Activated naive CD8-positive, alpha-beta T cell treated with anti-CD3 and anti-CD28 coated beads, Interleukin-2, amount 10 ng/mL, durations not matched to agents 7 days and 5 days (primary cell): ENCODE measurements at places on chromosomes 6 and 20. TPM values are rescaled to one million over a fixed set of nuclear protein-coding genes. Genes with fewer than 3 reads are reported as not detected.

ZNF311 gene
- total RNA-seq = 0.47 TPM

DNA sequence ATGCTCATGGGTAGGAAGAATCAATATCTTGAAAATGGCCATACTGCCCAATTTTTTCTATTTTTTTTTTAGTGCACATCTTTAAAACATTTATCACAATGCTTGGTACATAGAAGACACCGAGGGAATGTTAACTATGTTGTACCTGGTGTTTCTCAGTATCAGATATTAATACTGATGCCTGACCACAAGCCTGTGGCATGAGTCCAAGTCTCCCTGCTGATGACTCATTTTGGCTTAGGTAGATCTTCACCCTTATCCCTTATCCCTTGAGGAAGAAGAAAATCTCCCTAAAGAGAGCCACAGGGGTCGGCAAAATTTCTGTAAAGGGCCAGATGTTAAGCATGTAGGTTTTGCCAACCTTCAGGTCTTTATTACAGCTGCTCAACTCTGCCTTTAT lies 14.5 kb downstream of the CD109 start:
- peaks cover 8% of the 10 kb centered on the region for H3K4me1 ChIP-seq
- H3K27ac ChIP-seq = no peak overlapping the region
- no peak for DNase-seq
- H3K27me3 ChIP-seq = peaks cover 4% of the 10 kb centered on the region
- no peak overlapping the region for H3K4me3 ChIP-seq
- H3K36me3 ChIP-seq = peaks cover 3% of the 10 kb centered on the region

GRCh38 chr6:147447835-147448611 lies 60.5 kb upstream of the SAMD5 start:
- H3K4me3 ChIP-seq = no peak overlapping the region
- no peaks in the 10 kb centered on the region for H3K4me1 ChIP-seq
- no peaks in the 10 kb centered on the region for H3K36me3 ChIP-seq
- H3K27ac ChIP-seq = no peak overlapping the region
- DNase-seq = no peak

CRISP2 gene
- total RNA-seq = not detected

BFSP1 gene
- 0.36 TPM for total RNA-seq

- peaks cover 9% of the 10 kb centered on the region for H3K4me1 ChIP-seq
- H3K27ac ChIP-seq = no peak overlapping the region
- DNase-seq = no peak
Observed at GRCh38 chr6:20061952-20062351, 150.3 kb downstream of the MBOAT1 start.

- no peaks in the 10 kb centered on the region for H3K36me3 ChIP-seq
- DNase-seq = no peak
- peaks cover 25% of the 10 kb centered on the region for H3K4me1 ChIP-seq
- no peak overlapping the region for H3K4me3 ChIP-seq
- no peak overlapping the region for H3K27ac ChIP-seq
Observed at GRCh38 chr20:49808753-49809152, 3.9 kb upstream of the SLC9A8 start.

DNA sequence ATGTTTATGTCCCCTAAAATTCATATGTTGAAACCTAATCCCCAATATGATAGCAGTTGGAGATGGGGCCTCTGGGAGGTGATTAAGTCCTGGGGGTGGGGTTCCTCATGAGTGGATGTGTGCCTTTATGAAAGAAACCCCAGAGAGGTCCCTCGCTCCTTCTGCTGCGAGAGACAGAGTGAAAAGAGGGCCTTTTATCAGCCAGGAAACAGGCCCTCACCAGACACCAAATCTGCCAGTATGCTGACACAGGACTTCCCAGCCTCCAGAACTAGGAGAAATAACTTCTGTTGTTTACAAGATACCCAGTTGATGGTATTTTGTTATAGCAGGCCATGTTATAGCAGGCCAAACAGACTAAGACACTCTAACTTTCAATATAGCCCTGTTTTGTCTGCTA lies 100.9 kb upstream of the NFATC2 start:
- H3K27ac ChIP-seq = no peak overlapping the region
- no peaks in the 10 kb centered on the region for H3K4me1 ChIP-seq
- H3K4me3 ChIP-seq = no peak overlapping the region
- no peak for DNase-seq
- peaks cover 12% of the 10 kb centered on the region for H3K27me3 ChIP-seq
- H3K36me3 ChIP-seq = no peaks in the 10 kb centered on the region

- no peaks in the 10 kb centered on the region for H3K27me3 ChIP-seq
- peak overlapping the region; percentile 96 for H3K4me3 ChIP-seq
- peak overlapping the region; percentile 95 for H3K27ac ChIP-seq
- DNase-seq = no peak
- peaks cover 61% of the 10 kb centered on the region for H3K4me1 ChIP-seq
Observed at GRCh38 chr20:50113420-50114224, 672 bp upstream of the UBE2V1 start.

DNA sequence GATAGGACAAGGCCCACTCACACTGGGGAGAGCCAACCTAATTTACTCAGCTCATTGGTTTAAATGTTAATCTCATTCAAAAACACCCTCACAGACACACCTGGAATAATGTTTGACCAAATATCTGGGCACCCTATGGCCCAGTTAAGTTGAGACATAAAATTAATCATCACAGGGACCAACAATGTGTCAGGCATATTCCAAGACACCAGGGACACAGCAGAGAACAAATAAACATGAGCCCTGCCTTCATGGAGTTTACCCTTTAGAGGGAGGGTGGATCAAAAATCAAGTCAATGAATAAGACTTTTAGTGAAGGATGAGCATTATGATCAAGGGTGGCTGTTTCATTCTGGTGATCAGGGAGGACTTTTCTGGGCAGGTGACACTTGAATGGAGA lies 98.7 kb upstream of the CHD6 start:
- peaks cover 8% of the 10 kb centered on the region for H3K27me3 ChIP-seq
- H3K27ac ChIP-seq = no peak overlapping the region
- no peak overlapping the region for H3K4me3 ChIP-seq
- no peaks in the 10 kb centered on the region for H3K4me1 ChIP-seq

DNA sequence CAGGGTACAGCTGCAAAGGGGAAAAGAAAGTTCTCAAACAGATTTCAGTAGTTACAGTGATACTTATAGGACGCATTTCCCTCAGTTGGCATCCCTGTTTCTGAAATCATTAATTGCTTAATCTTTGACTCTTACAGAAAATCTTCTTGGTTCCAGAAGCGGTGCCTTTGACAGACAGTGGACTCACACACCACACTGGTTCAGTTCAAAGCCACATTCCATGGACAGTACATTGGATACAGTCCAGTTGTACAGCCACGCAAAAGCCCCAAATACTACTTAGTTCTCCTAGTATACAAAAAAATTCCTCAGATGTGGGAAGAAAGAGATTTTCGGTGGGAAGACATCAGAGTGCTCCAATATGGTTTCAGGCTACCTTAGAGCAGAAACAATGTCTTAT lies 460.4 kb downstream of the PRKN start:
- H3K4me3 ChIP-seq = no peak overlapping the region
- no peaks in the 10 kb centered on the region for H3K36me3 ChIP-seq
- H3K27me3 ChIP-seq = no peaks in the 10 kb centered on the region

GRCh38 chr6:134724771-134725340 lies 225.0 kb downstream of the ALDH8A1 start:
- no peak for DNase-seq
- H3K4me1 ChIP-seq = no peaks in the 10 kb centered on the region
- no peaks in the 10 kb centered on the region for H3K36me3 ChIP-seq
- no peak overlapping the region for H3K27ac ChIP-seq
- peaks cover 20% of the 10 kb centered on the region for H3K27me3 ChIP-seq
- no peak overlapping the region for H3K4me3 ChIP-seq

DNA sequence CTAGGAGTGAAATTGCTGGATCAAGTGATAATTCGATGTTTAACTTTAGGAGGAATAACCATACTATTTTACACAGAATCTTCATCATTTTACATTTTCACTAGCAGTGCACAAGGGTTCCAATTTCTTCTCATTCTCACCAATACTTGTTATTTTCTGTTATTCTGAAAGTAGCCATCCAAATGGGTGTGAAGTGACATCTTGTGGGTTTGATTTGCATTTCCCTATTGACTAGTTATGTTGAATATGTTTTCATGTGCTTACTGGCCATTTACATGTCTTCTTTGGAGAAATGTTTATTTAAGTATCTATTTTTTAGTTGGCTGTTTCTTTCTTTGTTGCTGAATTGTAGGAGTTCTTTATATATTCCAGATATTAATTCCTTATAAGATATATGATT lies 164.3 kb downstream of the CD109 start:
- no peak overlapping the region for H3K27ac ChIP-seq
- H3K36me3 ChIP-seq = no peaks in the 10 kb centered on the region
- peaks cover under 1% of the 10 kb centered on the region for H3K27me3 ChIP-seq
- no peak for DNase-seq
- no peak overlapping the region for H3K4me3 ChIP-seq

GRCh38 chr6:30769088-30769852 lies 24.9 kb upstream of the IER3 start:
- peak overlapping the region; percentile 93 for H3K27ac ChIP-seq
- H3K27me3 ChIP-seq = no peaks in the 10 kb centered on the region

DNA sequence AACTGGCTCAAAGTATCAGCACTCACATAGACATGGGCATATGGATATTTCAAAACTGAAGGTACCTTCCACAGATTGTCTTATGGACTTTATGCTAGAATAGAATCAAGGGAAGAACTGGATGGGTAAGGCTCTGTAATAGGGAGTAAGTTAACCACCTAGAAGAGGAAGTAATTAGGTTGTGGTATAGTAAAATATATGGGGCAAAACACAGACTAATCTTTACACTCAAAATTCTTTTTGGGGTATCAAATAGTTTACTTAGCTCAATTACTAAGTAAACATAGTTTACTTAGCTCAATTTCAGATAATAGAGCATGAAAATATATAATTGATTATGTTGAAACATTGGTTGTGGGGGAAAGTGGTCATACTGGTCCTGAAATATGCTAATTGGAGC lies 94.2 kb upstream of the ATXN1 start:
- H3K27me3 ChIP-seq = peaks cover 19% of the 10 kb centered on the region
- peaks cover 1% of the 10 kb centered on the region for H3K36me3 ChIP-seq
- H3K27ac ChIP-seq = no peak overlapping the region

GRCh38 chr20:49179368-49180277 lies 8.5 kb downstream of the STAU1 start:
- H3K27me3 ChIP-seq = no peaks in the 10 kb centered on the region
- H3K4me1 ChIP-seq = peaks cover 37% of the 10 kb centered on the region
- DNase-seq = no peak
- no peak overlapping the region for H3K4me3 ChIP-seq

MAVS gene
- total RNA-seq = 36.8 TPM

DNA sequence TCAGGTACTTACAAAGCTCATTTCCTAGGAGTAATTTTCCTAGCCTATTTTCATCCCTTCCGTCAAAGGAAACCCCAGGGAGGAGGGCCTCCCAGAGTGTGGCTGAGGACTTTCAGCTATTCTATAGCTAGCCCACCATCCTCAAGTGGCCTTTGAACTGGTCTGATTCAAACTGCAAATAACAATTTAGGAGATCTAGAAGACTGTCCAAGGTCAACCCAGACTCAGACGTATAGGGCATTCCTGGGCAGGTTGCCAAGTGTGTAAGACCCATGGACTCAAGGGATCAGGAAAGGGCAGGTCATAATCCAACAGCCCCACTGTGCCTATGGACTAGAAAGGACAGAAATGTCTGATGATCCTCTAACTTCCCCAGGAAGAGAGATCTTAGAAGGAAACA lies 2.1 kb upstream of the RRAGD start:
- H3K27me3 ChIP-seq = peaks cover 61% of the 10 kb centered on the region
- H3K4me1 ChIP-seq = peaks cover 16% of the 10 kb centered on the region
- no peak overlapping the region for H3K27ac ChIP-seq
- no peaks in the 10 kb centered on the region for H3K36me3 ChIP-seq
- no peak overlapping the region for H3K4me3 ChIP-seq

GJA10 gene
- not detected for total RNA-seq

- H3K27me3 ChIP-seq = no peaks in the 10 kb centered on the region
- no peaks in the 10 kb centered on the region for H3K36me3 ChIP-seq
- H3K4me1 ChIP-seq = peaks cover 6% of the 10 kb centered on the region
Observed at GRCh38 chr6:44735630-44735963, 348.1 kb downstream of the CDC5L start.

DNA sequence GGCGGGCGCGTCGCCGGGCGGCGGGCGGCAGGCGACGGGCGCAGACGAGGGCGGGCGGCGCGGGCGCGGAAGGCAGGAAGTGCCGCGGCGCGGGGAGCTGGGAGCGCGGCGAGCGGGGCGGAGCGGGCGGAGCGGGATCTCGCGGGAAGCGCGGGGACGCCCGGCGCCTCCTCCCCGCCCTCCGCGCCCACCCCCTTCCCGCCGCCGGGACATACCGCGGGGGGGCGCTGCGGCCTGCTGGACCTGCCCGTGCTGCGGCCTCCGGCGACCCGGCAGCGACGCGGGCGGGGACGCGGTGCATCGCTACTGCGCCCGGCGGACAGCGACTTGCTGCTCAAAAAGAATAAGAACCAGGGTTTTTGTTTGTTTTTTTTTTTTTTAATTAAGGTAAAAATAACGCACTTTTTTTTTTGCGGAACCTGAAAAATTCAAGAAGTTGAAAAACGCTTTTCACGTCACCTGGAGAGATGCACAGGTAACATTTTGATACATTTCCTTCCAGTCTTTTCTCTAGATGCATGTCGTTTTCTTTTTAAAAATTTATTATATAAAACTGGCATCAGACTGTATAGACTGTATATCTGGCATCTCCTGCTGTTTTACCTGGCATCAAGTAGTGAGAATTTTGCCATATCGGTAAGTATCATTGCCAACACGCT lies at the start of gene CENPB:
Gene CENPB (minus strand): TSS at position 76 of the 659 bp plus-strand sequence. CDS start 257 bp downstream, outside the sequence.
- H3K4me1 ChIP-seq = peaks cover 26% of the 10 kb centered on the region
- peak within 1 kb of the TSS; percentile 78 for H3K4me3 ChIP-seq
- DNase-seq = peak; percentile 99

GRCh38 chr6:137875058-137875520 lies 8.0 kb downstream of the TNFAIP3 start:
- peaks cover 51% of the 10 kb centered on the region for H3K36me3 ChIP-seq
- no peak overlapping the region for H3K4me3 ChIP-seq
- DNase-seq = no peak
- peaks cover 54% of the 10 kb centered on the region for H3K4me1 ChIP-seq

CRNKL1 gene
- total RNA-seq = 23.2 TPM

ULBP1 gene
- total RNA-seq = 0.91 TPM

- DNase-seq = no peak
- no peak overlapping the region for H3K27ac ChIP-seq
- peaks cover 14% of the 10 kb centered on the region for H3K4me1 ChIP-seq
- H3K4me3 ChIP-seq = no peak overlapping the region
Observed at GRCh38 chr20:44115762-44116644, 71.0 kb downstream of the JPH2 start.

UNC5CL gene
- total RNA-seq = 4.2 TPM

MDN1 gene
- 57.7 TPM for total RNA-seq

GRCh38 chr6:3849681-3850450 lies 693 bp downstream of the FAM50B start:
- H3K36me3 ChIP-seq = peaks cover 1% of the 10 kb centered on the region
- no peaks in the 10 kb centered on the region for H3K27me3 ChIP-seq
- H3K4me1 ChIP-seq = peaks cover 13% of the 10 kb centered on the region
- H3K4me3 ChIP-seq = peak overlapping the region; percentile 79
